Heart left ventricle (tissue), 16 donors: ENCODE measurements at places on chromosomes 12 and 14. TPM values are rescaled to one million over a fixed set of nuclear protein-coding genes. Genes with fewer than 3 reads are reported as not detected.

ACTN1 gene
- polyA plus RNA-seq, result 48.4 TPM

CABP1 gene
- 2.9 TPM for polyA plus RNA-seq

SLCO1B1 gene
- not detected for polyA plus RNA-seq

OASL gene
- 0.42 TPM for polyA plus RNA-seq

BHLHE41 gene
- polyA plus RNA-seq, result 8.8 TPM

ZC2HC1C gene
- polyA plus RNA-seq, result 5.4 TPM

MAPKAPK5 gene
- 8.0 TPM for polyA plus RNA-seq

GLIPR1L2 gene
- polyA plus RNA-seq, result 1.2 TPM

ATF7IP gene
- 9.5 TPM for polyA plus RNA-seq

GRCh38 chr12:62660756-62661155 lies 194.1 kb downstream of the MON2 start:
- no peak for DNase-seq

DNA sequence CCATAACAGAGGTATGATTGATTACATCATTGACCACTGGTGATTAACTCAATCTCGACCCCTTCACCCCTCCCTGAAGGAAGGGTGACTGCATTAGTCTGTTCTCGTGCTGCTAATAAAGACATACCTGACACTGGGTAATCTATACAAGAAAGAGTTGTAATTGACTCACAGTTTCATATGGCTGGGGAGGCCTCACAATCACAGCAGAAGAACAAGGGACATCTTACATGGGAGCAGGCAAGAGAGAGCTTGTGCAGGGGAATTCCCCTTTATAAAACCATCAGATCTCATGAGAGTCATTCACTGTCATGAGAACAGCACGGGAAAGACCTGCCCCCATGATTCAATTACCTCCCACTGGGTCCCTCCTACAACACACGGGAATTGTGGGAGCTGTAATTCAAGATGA lies 55.9 kb upstream of the TMCC3 start:
- no peak for DNase-seq

GRCh38 chr12:28409892-28410291 lies 219.6 kb downstream of the CCDC91 start:
- no peak for DNase-seq

DNA sequence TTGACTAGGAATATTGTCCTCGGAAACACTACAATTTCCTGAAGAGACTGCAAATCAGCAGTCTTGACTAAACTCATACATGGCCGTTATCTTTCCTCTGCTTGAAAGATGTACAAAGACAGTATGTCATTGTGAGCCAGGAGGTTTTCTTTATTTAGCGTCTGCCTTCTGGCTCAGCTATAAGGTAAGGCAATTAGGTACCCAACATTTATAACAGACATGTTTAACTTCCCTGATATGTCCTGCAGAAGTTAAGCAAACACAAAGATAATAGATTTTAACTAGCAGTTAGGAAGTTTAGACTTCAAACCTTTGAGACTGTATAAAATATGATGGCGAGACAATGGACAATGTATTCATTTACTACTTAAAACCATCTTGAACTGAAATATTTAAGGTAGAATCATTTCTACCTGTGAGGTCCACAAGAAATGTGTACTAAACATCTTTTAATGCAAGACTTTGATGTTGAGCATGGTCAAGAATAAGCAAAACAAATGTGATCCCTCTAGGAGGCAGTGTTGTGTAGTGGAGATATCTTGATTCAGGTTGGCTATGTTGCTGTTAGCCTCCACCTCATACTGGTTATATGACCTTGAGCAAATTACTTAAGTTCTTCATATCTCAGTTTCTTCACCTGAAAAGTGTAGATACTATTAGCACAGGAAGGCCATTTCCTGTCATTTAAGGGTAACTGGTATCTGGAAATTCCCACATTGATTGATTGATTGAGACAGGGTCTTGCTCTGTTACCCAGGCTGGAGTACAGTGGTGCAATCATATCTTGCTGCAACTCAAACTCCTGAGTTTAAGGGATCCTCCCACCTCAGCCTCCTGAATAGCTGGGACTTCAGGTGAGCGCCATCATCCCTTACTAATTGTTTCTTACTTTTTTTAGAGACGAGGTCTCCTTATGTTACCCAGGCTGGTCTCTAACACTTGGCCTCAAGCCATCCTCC lies 96.3 kb upstream of the EEA1 start:
- no peak for DNase-seq

DNA sequence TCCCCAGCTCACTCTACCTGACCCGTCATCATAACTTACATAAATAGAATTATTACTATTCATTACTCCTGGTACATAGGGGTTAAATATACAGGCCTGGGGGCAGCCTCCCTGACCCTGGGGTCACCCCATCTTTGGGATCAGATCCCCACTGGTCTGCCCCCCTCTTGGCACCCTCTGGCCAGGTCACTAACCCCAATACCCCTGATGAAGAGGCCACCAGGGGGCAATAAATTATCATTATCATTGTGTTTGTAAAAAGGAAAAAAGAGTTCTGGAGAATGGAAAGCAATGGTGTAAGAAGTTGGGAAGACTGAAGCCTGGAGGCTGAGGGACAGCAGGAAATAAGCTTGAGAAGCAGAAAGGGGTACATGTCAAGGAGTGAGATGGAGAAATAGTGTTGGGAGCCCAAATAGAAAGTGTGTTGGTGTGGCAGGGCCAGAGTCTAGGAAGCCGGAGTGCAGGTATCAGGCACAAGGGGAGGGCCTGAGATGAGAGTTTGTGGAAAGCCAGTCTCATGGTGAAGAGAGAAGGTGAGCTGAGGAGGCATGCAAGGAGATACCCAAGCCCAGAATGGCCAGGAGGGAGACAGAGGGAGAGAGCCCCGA lies 6.1 kb upstream of the AAAS start:
- no peak for DNase-seq

GRCh38 chr14:31410048-31410650 lies 10.2 kb downstream of the HEATR5A start:
- DNase-seq, result no peak

GRCh38 chr12:77349689-77350370 lies 284.5 kb upstream of the E2F7 start:
- peak; percentile 27 for DNase-seq

GRCh38 chr12:104181313-104181712 lies 34.3 kb upstream of the TXNRD1 start:
- no peak for DNase-seq

DNA sequence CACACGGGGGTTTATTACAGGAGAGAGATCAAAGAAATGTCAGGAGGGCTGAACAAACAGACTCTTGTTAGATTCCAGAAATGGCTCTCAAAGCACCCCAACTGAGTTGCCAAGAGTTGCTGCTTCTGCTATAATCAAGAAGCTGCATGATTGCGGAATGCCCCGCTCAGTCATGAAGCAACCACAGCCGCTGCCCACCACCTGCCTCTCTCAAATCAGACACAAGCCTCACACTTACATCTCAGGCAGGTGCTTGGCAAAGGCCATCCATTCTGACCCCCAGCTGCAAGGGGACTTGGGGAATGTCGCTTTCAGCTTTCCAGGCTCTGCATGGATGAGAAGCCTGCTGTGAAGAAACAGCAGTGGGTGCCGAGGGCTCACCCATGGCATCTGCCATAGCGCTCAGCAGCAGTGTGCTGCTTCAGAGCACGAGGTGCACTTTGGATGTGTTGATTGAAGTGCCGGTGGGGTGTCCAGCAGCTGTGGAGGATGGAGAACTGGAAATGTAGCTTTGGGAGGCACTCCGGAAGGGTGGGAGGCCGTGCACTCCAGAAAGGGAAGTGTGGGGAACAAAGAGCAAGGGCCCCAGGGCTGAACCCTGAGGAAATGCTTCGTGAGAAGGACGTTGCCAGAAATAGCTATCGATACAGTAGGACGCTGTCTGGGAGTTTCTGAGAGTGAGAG lies 37.7 kb downstream of the LRRC74A start:
- DNase-seq, result peak; percentile 78

DNA sequence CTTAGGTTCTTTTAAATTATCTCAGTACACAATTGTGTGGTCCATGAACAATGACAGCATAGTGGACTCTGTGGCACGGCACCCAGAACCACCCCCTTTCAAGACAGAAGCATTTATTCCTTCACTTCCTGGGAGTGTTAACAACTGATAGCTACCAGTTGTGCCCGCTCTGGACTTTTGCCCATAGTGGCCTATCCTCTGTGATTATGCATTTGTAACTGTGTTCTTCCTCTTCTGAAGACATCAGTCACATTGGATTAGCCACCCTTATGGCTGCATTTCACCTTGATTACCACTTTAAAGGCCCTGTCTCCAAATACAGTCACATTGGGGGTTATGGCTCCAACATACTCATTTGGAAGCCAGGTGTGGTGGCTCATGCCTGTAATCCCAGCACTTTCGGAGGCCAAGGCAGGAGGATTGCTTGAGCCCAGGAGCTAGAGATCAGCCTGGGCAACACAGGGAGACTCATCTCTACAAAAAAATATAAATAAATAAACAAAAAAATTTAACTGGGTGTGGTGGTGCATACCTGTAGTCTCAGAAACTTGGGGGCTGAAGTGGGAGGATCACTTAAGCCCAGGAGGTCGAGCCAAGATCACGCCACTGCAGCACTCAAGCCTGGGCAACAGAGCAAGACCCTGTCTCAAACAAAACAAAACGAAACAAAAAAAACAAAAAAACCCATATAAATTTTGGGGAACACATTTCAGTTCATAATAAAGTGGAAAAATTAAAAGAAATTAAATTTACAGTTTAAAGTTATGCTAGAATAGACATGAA lies 27.6 kb upstream of the PHC1 start:
- DNase-seq, result no peak

DNA sequence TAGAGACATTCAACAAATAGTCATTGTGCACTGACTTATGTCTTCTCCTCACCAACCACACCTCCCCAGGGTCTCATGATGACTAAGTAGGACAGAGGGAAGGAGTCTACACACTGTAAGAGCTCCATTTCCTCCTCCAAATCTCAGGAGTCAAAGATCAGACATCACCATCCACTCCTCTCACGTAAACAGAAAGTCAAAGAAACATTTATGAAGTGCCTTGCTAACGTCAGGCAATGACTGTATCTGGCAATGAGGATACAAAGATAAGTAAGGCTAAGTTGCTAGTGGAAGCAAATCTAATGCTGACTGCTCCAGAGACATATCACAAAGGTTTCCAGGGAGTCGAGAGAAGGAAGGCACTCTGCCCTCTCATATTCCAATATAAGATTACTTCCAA lies 88.9 kb downstream of the SLC2A13 start:
- DNase-seq, result no peak

DNA sequence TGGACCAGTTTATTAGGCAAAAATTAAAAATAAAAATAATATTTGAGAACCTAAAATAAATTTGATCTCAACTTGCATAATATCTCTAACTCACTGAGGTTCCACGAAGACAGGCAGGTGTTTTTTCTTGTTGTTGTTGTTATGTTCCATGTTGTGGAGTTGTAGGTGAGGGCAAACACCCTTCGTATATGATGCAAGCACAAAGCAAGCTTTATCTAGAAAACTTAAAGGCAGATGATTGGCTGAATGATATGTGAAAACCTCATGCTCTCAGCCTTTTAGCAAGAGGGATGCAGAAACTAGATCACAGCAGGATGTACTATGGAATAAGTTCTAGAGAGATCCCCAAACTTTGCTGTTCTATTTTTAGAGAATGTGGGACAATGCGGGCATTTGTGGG lies 502.7 kb downstream of the ETNK1 start:
- no peak for DNase-seq

GRCh38 chr12:90939382-90939781 lies 15.6 kb downstream of the CCER1 start:
- no peak for DNase-seq

GRCh38 chr12:120814903-120815429 lies 89.2 kb downstream of the SPPL3 start:
- no peak for DNase-seq

GRCh38 chr12:31815096-31815495 lies 86.3 kb upstream of the AMN1 start:
- no peak for DNase-seq

DNA sequence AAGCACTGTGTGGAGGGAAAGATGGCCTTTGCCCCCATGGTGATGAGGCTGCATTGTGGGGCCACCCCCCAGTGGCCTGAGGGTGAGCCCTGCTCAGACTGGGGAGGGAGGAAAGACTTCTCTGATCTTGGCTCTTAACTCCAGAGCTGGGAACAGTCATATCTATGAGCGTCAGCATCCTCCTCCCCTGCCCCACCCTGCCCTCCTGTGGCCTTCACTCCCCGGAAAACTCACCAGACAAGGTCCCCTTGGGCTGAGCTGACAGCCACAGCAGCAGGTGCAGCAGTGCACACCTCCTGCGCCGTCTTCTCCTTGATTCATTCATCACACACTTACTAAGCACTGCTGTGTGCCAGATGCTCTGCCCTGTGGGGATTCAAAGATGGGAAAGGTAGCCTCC lies 98.8 kb downstream of the B4GALNT3 start:
- DNase-seq, result peak; percentile 26

DNA sequence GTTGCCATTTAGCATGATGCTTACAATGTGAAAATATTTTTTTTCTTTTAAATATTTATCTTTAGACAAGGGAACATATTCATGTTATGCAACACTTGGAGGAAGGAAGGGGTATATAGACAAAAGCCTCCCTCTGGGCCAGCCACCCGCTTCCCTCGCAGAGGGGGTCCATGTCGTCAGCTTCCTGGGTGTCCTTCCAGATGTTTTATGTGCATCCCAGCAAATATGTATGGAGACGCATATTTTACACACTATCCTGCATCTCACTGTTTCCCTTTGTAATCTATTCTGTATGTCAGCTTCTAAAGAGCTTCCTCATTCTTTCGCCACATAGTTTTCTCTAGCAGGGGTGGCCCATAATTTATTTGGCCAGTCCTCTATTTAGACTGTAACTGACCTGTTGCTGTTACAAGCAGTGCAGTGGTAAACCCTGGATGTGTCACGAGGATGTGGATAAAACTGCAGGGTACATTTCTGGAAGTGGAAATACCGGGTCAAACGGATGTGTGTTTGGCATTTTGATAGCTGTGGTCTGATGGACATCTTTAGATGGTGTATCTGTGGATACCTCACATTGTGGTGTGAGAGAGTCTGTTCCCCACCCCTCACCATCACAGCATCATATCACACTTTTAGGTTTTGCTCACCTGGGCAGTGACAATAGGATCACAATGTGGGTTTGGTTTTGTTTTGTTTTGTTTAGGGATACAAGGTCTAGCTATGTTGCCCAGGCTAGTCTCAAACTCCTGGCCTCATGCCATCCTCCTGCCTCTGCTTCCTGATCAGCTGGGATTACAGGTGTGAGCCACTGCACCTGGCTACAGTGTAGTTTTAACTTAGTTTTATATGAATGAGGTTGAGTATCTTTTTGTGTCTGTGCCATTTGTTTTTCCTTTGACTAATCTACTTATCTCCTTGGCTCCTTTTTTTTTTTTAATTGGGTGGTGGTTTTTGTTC lies 31.6 kb downstream of the FAM222A start:
- peak; percentile 6 for DNase-seq

DNA sequence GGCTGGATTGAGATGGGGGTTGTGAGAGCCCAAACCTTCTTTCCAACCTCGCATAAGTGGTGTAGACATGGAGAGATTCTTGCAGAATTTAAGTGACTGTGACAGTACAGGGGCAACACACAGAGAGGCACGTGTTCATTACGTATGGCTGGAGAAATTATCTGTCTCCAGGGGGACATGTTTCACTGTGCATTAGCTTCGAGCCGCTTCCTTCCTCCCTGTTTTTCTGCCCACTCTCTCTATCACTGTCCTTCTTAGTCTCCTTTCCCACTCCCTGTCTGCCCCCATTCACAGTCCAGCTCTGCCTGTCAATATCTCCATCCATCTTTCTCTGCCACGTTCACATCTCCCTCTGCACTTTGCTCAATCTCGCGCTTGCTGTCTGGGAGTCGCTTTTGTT lies 11.5 kb upstream of the C14orf93 start:
- DNase-seq, result no peak
